ENCODE measurements at places on chromosomes 6 and 20.

DNA sequence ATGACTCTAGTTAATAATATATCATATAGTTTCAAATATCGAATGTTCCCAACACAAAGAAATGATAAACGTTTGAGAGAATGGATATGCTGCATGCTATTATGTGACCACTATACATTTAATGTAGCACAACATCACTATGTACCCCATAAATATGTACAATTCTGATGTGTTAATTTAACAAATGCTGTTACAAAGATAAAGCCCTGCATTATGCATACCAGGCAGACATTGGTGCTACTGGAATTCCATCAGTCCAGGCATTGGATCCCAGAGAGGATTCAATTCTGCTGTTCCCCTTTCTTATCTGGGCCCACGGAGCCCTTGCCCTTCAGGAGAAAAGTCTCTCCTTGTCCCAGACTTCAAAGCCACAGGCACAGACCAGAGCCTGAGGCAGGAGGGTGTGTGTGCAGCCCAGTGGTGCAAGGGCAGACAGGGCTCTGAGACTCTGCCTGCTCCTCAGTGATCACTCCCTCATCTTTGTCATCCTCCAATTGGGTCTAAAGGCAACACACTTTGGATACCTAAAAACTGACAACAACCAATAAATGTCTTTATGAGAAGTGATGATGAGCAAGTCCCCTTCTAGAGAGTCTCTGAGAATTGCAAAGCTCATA is 45.2 kb downstream of the PSMG4 start:
- no peak for DNase-seq

- DNase-seq, result peak; percentile 68
Observed at GRCh38 chr20:50724851-50725723, 6.3 kb upstream of the PARD6B start.

- no peak for DNase-seq
Observed at GRCh38 chr6:40877362-40877761, 161.7 kb downstream of the UNC5CL start.

DNA sequence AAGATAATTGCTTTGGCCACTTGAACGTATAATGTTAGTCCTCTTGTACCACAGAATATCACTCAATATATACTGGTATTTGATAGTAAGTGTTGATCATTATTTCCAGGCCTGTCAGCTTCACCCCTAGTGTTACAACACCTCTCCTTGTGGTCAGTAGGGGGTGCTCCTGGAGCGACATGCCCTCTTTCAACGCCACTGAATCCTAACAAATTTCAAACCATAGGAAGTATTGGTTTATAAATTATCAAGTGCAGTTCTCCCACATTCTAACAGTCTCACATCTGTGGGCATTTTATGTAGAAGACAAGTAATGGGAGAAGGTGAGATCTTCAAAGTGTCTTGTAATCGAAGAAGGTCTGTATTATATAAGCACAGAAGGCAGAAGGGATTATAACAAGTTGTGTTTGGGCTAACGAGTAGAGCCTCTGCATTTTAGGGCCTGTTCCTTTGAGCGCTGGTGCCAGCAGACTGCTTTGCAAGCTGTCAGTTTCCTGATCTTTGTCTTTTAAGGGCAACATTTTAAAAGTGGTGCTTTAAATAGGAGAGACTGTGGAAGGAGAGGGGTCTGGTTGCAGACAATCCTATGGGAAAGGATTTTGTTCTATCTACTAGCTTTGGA is 57.1 kb upstream of the CEP162 start:
- no peak for DNase-seq

GRCh38 chr6:16559071-16559470 is 202.2 kb downstream of the ATXN1 start:
- no peak for DNase-seq

DNA sequence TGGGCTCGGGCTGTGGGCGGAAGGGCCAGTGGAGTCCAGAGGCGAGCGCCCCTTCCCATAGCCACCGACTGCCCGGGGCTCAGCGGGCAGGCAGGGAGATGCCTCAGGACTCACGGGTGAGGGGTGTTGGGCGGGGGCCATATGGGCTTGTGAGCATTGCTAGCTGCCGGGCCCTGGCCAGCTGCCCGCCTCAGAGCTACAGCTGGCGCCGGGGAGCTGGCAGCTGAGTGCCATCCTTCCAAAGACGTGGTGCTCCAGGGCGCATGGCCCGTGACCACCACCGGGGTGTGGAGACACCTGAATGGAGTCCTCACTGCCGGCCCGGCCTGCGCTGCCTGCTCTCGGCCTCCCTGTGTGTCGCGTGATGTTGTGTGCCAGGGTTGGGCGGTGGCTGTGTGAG is 10.6 kb upstream of the RBBP8NL start:
- DNase-seq, result no peak

- DNase-seq, result no peak
Observed at GRCh38 chr20:44717986-44718385, 2.8 kb downstream of the CCN5 start.

GRCh38 chr6:20927130-20927860 is 393.0 kb downstream of the CDKAL1 start:
- no peak for DNase-seq

GRCh38 chr20:32470025-32470861 is 112.1 kb downstream of the ASXL1 start:
- peak; percentile 77 for DNase-seq

GRCh38 chr6:132418235-132418965 is 17.1 kb upstream of the MOXD1 start:
- DNase-seq, result no peak

DNA sequence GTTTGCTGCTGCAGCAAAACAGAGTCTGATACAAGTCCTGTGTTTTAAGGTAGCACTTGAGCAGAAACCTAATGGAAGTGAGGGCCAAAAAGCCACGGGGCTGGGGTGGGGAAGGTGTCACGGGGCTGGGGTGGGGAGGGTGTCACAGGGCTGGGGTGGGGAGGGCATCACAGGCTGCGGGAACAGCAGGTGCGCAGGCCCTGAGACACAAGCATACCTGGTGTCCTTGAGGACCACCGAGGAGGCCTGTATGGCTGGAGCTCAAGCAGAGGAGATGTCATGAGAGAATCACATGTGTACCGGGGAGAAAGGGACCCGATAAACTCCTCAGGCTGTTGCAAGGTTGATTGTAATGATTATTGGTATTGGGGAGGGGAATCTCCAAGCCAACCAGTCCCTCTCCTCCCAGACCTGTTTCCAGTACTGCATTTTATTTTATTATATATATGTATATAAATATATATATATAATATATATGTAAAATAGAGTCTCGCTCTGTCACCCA is 13.6 kb upstream of the SPO11 start:
- DNase-seq, result no peak

GRCh38 chr6:126069449-126069848 is 83.1 kb downstream of the TRMT11 start:
- peak; percentile 45 for DNase-seq

DNA sequence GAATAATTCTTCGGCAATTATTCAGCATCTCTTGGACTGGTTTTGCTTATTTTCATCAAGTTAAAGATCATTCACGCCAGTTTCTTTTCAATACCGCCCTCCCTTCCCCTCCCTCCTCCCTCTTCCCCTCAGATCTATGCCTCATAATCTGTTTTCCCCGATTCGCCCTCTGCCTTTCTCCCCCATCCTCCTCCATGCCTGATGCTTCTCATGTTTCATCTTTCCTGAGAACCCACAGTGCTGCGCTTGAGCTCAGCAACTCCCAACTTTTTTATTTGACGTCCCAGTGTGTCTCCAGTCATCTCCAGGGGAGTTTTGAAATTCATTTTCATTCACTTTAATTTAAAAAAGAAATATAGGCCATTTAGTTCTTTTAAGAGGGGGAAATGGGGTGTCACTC is 142.7 kb downstream of the PTPRT start:
- no peak for DNase-seq

- no peak for DNase-seq
Observed at GRCh38 chr6:53112871-53113270, 35.8 kb downstream of the GCM1 start.

- DNase-seq, result no peak
Observed at GRCh38 chr6:16511723-16512489, 249.4 kb downstream of the ATXN1 start.

DNA sequence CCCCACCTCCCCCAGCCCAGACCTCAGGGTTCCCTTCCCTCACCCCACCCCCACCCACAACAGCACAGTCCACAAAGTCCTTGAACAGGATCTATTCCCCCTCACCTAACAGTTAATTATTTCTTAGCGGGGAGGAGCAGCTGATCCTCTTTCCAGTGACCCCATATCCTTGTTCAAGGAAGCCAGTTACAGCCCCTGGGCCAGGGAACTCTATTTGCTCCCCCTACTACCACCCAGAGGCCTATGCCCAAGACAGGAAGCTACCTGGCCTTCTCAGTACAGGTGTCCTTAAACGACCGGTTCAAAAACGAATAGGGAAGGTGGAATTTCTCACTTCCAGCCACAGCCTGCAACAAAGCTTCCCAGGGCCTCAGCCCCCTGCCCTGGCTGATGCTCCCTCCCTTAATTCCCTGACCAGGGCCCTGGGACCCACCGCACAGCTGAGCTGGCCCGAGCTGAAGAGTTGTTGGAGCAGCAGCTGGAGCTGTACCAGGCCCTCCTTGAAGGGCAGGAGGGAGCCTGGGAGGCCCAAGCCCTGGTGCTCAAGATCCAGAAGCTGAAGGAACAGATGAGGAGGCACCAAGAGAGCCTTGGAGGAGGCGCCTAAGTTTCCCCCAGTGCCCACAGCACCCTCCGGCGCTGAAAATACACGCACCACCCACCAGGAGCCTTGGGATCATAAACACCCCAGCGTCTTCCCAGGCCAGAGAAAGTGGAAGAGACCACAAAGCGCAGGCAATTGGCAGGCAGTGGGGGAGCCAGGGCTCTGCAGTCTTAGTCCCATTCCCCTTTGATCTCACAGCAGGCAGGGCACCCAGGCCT is 778 bp downstream of the MCCD1 start:
- DNase-seq, result no peak

DNA sequence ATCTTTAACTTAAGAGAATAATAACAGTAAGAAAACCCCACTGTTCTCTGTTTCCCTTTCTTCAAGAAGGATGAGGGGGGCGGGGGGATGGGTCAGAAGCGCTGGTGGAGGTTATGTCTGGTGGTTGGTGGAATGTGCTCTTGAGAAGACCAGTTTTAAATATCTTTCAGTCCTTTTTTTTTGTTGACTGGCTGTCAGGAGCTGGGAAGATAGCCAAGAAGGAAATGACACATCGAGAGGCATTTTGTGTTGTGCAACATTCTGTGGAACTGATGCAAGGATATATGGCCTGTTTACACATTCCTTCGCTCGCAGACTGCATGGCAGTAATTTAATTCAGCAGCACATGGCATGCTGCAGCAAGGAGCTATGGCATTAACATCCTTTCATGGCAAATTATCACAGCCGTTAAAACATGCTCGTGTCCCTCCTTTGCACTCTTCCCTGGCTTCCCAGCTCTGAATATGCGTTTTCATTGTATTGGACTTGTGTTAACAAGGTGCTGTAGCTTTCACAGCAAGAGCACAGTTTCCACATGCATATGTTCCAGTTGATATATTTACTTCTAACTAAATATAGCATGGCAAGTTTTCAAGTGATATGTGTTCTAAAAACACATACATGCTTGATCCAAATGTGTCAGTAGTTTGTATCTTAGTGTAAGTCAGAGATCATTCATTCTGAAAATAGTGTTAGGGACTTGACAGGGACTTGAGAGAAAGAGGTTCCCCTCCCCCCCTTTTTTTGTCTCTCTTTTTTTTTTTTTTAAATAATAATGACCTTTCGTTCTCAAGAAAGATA is 68.2 kb upstream of the SUPT3H start:
- peak; percentile 58 for DNase-seq

DNA sequence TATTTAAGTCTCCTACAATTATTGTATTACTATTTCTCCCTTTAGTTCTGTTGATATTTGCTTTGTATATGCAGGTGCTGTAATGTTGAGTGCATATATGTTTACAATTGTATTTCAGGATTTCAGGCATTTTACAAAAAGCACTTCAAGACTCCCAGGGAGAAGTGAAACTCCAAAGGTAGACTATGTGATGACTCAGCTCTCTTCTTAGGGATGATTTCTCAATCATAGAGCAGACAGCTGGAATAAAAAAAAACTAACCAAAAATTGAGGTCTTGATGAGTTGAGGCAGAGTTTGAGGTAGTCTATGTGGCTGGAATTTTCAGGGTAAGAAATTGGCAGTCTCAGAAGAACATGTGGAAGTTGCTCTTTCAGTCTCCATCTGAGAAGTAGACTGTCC is 786.1 kb downstream of the TFAP2A start:
- no peak for DNase-seq

DNA sequence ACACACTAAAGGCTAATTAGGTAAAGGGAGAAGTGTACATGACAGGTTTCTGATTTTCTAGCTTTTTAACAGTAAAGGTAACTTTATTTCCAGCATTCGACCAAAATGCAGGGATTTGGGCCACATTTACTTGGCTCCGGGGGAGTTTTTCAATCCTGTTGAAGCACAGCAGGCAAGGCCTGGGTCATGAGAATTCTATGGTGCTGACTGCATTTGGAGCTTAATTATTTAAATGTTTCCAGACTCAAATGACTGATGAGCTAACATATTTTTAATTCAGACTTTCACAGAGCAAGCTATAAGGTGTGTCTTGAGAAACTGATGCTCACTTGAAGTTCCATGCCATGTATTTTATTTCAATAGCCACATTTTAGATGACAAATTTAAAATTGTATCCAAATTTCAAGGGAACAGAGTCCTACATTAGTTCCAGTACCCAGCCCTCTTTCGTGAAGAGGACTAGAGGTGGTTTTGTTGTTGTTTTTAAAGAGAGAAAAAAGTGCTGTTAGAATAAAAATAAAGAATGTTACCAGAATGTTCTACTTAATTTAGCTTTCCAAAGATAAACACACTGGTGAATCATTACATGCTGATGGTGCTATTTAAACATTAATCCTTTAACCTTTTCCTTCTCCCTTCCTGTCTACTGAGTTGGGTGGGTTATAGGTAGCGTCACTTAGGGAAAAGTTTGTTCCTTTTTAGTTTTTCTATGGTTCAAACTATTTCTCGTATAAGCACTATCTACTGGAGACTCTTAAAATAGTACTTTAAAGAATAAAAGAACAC is 82.3 kb upstream of the PHACTR2 start:
- no peak for DNase-seq

DNA sequence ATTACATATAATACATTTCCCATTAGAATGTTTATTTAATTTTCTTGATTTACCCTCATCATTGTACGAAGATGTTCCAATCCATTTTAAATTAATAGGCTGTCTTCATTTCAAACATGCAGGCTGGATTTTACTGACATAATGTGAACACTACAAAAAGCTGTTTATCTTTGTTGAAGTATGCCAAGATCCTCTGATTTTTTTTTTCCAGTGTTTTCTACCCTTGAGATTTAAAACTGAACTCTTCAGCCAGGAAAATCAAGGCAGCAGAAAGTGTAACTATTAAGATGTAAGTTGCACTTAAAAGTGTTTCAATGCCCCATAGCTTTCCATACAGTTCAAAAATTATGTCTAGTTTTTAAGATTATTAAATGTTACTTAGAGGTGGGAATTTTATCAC is 43.5 kb downstream of the PRKN start:
- DNase-seq, result no peak

- no peak for DNase-seq
Observed at GRCh38 chr6:25714765-25715164, 39.8 kb upstream of the SLC17A4 start.

Measured in Right ventricle myocardium superior (tissue), 1 donor.